ENCODE measurements at places on chromosomes 11 and 22.
A peak's percentile ranks its signal among the peaks of the same experiment; 100 is the strongest.

DNA sequence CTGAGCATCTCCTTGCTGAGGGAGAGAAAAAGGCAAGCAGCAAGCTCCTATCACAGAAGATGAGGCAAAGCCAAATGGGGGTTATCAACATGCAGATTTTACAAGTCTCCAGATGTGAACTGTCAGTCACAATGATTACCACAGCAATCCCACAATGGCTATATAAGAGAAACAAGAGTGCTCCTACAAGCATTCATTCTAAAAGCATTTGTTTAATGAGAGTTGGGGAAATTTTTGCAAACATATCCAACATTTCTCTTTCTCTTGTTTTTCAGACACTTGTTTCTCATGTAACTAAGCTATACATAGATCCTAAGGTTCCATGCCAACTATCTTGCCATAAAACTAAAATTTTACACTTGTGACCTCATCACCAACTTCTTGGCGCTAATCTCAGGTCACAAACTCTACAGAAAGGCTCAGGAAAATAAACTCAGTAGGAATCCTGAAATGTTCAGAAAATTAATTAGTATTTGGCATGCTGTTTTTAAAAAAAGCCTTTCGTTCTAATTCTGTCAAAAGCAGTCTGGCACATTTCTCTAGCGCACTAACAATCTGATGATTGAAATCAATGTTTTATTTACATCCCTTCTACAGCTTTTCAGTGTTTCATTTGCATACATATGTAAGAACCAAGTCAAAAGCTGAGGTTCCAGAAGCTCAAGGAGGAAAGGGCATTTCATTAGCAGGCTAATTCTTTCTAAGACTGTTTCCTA is 199.5 kb downstream of the TTC28 start:
- DNase-seq = no peak

DNA sequence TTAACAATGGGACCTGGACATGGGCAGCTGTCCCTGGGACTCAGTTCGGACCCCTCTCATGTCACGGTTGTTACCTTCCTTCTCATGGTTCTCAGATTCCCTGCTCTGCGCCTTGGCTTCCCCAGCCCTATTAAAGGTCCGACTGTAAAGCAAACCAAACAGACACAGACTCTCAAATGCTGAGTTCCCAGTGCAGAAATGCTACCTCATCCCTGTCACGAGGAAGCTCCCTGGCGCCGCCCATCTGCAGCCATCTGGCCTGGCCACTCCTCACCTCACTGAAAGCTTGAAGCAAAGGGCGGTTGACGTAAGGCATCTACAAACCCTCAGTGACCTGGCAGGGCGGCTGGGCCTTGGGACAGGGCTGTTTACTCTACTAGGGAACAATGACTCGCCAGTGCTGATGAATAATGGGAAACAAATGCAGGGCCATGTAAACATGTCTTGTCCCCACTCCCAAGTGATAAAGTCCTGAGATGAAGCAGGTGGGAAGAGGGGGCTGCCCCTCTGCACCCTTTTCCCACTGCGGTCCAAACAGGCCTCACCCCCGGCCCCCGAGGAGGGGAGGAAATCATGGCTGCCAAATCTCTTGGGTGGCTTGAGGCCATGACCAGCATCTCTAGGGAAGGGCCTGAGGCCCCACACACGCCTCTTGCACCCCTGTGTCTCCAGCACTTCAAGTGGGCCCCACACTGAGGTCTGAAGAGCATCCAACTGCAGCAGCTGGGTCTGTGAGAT is 49.3 kb downstream of the SCUBE1 start:
- peak; percentile 39 for DNase-seq

GRCh38 chr11:113134626-113135025 is 173.4 kb downstream of the NCAM1 start:
- DNase-seq = no peak

GRCh38 chr11:68370211-68371111 is 58.1 kb downstream of the LRP5 start:
- DNase-seq = no peak

- peak; percentile 35 for DNase-seq
Observed at GRCh38 chr11:95556342-95557163, 233.0 kb downstream of the FAM76B start.

- no peak for DNase-seq
Observed at GRCh38 chr11:17008099-17008498, 6.1 kb downstream of the PLEKHA7 start.

GRCh38 chr11:2888266-2888968 is 2.8 kb upstream of the CDKN1C start:
- DNase-seq = peak; percentile 87

- DNase-seq = no peak
Observed at GRCh38 chr22:45930324-45930723, 46.6 kb downstream of the WNT7B start.

- no peak for DNase-seq
Observed at GRCh38 chr11:11635443-11635842, 13.6 kb upstream of the GALNT18 start.

DNA sequence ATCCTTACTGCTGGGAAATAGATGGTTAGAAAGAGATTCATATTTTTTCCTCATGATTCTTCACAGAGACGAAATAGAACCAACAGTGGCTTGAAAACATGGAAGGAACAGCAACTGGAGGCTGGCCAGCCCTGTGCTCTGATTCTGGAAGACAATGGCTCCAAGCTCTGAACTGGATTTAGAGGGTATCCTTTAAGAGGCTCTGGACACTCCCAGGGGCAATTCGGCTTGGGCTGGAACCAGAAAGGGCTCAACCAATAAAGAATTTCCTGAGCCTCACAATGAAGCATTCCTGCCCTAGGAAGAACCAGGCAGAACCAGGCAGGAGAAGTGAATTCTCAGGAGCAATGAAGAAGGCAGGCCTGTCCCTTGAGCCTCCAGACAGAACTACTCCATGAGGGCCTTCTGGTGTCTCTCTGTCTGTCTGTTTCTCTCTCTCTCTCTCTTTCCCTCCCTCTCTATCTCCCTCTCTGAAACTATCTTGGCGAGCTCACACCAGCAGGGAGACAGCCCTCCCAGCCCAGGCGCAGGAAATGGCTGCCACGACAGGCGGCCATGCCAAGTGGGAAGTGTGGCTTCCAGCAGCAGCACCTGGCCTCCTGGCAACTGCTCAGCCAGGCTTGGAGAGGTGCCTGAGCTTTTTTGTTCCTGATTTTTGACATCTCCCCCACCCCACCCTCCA is 93.3 kb downstream of the RCN1 start:
- no peak for DNase-seq

DNA sequence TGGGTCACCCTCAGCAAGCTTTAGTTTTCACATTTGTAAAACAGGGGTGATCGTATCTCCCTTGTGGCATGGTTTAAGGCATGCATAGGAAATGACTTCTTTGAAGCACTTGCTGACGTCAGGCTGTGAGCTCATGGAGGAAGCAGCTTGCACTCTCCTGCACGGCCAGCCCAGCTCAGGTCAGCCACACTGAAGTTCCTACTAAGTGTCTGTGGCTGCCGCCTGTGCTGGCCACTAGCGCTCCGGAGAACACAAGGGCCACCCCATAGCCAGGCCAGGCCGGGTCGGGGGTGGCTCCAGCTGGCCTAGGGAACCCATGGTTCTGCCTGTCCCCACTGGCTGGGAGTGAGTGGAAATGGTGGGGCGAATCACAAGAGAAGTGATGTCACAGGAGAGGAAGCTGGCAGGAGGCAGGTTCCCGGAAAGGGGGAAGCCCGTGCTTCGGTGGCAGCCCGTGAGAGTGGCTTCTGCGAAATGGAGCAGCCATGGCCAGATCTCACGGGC is 28.2 kb downstream of the KCTD17 start:
- DNase-seq = peak; percentile 56

DNA sequence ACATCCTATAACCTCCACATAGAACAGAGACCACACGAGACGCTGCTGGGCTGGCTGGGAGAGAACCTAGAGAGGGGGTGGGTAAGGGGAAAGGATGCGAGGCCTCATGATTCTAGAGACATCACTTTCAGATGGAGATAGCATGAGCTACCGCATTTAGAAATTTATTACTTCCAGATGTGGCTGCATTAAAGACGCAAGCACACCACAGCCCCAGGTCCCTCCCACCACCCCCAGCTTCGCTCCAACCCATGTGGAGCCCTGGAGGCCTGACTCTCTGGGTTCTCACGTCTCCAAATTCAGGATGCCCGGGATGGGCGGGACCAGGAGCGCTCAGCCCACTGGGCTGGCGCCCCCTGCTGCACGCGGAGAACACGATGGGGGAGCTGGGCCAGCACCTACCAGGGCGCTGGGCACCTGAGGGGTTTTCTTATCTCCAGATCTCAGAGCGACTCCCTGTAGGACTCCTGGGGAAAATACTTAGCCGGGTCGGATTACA is 13.6 kb downstream of the MRPL21 start:
- DNase-seq = peak; percentile 84

GRCh38 chr11:129313541-129314297 is 61.9 kb upstream of the BARX2 start:
- peak; percentile 10 for DNase-seq

- no peak for DNase-seq
Observed at GRCh38 chr11:67269401-67270255, 3.4 kb downstream of the GRK2 start.

DNA sequence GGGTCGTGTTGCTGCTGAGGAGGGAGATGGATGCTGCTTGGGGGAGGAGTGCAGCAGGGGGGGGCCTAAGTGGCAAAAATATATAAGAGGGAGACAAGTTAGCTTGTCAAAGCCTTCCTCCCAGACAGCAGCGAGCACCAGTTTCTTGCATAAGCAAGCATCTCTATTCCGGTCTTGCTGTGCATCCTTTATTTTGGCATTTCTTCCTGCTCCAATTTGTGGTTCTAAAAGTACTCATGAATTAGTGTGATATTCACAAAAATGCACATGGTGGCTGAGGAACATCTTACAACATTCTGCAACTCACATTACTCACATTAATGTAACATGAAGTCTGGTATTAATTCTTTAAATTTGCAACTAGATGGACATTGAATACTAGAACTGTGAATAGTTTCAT is 32.1 kb downstream of the GDPD5 start:
- no peak for DNase-seq

DNA sequence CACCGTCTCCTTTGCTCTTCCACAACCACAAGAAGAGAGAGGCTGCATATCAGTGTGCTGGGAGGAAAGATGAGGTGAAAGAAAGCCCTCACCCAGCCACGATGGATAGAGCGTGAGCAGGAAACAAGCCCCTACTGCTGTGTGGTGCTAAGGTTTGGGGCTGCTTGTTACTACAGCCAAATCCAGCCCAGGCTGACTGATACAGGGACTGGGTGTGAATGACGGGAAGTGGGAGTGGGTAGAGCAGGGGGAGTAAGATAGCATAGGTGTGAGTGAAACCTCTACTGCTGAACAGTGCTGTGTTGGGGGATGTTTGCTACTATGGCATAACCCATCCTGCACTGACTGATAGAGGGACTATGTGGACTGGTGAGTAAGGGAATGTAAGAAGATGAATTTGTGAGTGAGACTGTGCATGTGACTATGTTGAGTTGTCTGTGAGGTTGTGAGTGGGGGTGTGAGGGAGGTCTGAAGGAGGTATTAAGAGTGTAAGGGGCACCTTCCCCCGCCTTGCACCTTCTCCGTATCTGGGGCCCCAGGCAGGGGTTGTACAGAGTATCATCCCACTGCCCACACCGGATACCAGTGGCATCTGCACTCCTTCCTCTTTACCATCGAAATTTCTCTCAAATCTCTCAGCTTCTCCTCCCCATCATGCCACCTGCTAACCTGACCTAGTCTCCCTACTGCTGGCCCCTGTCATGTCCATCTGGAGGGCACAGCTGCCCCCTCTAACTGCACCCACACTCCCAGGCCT is 91.5 kb downstream of the MN1 start:
- DNase-seq = no peak

DNA sequence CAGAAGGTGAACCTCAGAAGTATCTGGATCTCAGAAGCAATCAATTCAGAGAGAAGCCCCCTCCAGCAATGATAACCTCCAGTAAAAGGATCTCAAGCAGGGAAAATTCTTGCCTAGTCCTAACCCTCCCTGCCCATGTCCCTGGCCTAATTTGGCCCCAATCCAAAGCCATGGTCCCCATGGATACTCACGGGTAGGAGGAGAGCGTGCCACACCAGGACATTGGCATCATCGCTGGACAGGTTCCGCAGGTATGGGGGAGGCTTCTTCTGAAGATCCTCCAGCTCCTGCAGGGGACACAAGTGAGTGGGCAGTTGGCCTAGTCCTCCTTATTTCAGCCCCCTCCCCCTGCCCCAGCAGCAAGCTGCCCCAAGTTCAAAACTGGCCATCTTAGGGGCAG is 7.3 kb downstream of the UBE2L6 start:
- no peak for DNase-seq

DNA sequence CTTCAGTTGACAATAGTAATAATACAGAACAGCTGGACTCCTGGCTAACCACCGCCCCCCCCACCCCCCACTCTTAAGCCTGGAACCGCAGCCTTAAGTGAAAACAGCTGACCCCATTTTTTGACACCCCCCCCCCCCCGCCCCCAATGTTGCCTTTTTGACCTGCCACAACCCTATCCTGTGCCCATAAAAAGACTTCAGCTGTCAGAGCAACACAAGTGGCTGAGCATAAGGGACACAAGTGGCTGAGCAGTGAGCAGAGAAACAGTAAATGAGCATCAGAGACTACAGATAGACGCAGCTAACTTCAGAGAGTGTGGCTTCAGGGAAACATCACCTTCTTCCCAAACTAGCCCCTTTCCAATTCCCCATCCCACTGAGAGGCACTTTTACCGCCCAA is 1493.8 kb downstream of the LRRC4C start:
- DNase-seq = no peak

DNA sequence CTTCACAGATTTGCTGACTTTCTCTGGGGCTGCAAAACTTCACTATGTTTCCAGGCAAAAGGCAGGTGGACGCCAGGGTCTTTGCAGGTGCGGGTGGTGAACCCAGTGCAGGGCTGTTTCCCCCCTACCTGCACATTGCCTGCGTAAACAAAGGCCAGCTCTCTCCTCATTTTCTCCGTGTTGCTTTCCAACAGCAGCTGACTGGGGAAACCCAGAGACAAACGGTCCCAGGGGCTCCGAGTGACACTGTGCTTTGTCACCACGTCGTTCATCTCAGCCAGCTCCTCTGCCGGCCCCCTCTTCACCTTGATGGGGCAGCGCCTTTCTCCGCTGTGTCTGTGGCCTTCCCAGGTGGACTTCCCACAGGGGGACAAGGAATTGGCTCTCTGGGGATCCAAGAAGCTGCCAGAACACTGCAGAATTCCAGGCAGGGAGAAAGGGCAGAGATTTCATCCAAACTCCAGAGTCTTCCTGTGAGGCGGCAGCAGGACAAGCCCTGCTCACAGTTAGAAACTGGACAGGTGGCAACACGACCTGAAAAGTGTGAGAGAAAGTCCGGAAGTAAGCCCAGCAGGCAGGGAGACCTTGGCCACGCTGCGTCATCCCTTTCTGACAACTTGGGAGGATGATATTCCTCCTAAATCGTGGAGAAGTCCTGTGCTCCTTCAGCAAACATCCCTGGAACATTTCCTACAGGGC is 1493.7 kb downstream of the TBC1D22A start:
- DNase-seq = no peak

GRCh38 chr22:17700778-17701177 is 62.2 kb downstream of the BCL2L13 start:
- DNase-seq = peak; percentile 18

GRCh38 chr11:45238724-45239123 is 47.4 kb downstream of the SYT13 start:
- DNase-seq = peak; percentile 92

- peak; percentile 62 for DNase-seq
Observed at GRCh38 chr11:72721689-72722049, 30.5 kb downstream of the ARAP1 start.
